ENCODE measurements at places on chromosomes 4 and X. TPM values are rescaled to one million over a fixed set of nuclear protein-coding genes. Genes with fewer than 3 reads are reported as not detected.

Gene PPP2R2C
- total RNA-seq: 5.9 TPM

Gene STK32B
- 1.5 TPM for total RNA-seq

Gene MAGEA2
- total RNA-seq: not detected

Gene SH2D1A
- total RNA-seq: not detected

Gene MAGEC1
- total RNA-seq: not detected

Gene TMEM150C
- total RNA-seq: 19.5 TPM

Gene MCF2
- total RNA-seq: 2.1 TPM

Gene NUDT11
- 13.9 TPM for total RNA-seq

Gene EOLA2
- total RNA-seq: 34.0 TPM

Gene VCX3B
- not detected for total RNA-seq

DNA sequence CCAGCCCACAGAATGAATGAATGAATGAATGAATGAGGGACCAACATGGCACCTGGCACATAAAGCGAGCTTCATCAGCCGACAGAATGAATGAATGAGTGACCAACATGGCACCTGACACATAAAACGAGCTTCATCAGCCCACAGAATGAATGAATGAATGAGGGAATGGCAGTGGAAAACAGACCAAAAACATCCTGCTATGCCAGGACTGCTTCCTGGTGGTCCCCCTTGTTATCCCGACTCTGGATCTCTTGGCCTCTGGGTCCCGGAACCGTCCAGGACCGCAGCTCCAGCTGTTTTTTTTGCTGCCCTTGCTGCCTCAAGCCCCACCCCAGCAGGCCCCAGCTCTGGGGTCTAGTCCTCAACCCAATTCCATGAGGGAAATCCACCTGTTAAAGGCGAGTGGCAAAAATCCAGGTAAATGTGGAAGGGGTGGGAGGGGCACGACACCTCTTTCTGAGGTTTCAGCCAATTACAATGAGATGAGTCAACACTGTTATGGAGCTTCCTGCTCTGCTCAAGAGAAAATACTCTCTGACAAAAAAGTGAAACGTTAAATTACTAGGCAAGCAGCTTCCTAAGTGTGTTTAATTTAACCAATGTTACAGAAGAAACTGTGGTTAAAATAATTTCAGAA lies 72.0 kb upstream of the MTNR1A start:
- DNase-seq: peak; percentile 58

- peak; percentile 45 for DNase-seq
Observed at GRCh38 chr4:150280081-150280895, 202.0 kb downstream of the DCLK2 start.

- no peak for DNase-seq
Observed at GRCh38 chr4:112214390-112215264, 17.0 kb upstream of the AP1AR start.

- DNase-seq: no peak
Observed at GRCh38 chr4:22744478-22745062, 51.8 kb downstream of the GBA3 start.

DNA sequence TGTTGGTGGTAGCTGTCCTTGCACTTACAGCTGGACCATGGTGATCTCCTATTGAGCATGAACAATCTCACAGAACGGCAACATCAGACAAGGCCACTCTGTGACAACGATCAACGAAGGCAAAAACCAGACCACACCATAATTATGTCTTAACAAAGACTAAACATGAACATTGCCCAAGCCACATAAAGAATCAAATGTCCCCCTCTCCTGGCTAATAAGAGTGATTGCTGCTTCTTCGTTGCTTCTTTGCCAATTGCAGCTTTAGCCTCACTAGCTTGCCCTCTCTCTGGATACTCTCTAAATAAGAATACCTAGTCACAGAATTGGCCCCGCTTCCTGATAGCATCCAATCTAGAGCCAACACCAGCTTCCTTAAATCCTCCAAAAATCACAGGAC lies 41.5 kb upstream of the PGRMC1 start:
- DNase-seq: no peak

- no peak for DNase-seq
Observed at GRCh38 chr4:24411806-24412205, 172.5 kb downstream of the DHX15 start.

GRCh38 chr4:145289403-145290076 lies 109.2 kb upstream of the OTUD4 start:
- DNase-seq: no peak

DNA sequence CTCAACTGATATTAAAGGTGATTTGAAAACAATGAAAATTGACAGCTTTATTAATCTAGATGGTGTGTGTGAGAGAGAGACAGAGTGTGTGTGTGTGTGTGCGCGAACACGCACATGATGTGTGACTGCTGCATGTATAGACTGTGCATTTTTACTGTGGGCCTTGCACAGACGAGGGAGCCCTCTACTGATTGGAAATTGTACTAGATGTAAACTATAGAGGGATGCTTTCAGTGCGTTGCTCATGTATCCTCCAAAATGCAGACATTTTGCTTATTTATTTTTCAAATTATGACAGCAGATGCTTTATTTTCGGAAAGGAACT lies 168.4 kb upstream of the GK2 start:
- DNase-seq: no peak

- DNase-seq: peak; percentile 87
Observed at GRCh38 chr4:3873408-3874027, 107.3 kb downstream of the ADRA2C start.

DNA sequence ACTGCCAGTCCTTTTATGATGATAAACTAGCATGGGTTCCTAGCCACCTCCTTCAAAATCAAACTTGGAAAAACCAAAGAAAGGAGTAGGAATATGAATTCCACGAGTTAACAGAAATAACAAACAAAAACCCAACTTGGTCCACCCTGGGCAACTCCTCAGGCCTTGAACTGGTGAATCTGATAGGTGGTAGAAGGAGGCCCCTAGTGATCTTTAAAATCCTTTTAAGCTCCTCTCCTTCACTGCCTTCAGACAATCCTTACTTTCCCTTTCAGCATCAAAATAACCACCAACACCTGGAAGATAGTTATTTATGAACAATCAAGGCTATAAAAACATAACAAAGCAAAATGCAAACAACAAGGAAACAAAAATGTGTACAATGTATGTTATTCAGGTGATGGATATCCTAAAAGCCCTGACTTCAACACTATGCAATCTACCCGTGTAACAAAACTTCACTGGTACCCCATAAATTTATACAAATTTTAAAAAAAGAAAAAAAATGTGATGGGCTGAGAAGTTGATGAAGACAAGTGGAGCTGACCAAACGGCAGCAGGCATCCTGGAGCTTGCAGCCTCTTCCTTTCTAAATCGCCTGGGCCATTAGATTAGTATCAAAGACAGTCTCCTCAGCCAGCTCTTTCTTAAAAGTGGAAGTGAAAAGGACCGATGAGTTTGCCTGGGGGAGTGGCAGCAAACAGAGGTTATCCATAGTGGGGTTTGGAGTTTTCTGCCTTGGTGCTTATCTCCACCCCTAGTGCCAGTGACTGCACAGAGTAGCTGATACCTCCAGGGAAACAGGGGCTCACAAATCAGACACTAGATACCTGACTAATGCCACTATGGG lies 179.6 kb downstream of the TMA16 start:
- DNase-seq: no peak

GRCh38 chrX:106906361-106906760 lies 3.2 kb upstream of the RIPPLY1 start:
- no peak for DNase-seq

DNA sequence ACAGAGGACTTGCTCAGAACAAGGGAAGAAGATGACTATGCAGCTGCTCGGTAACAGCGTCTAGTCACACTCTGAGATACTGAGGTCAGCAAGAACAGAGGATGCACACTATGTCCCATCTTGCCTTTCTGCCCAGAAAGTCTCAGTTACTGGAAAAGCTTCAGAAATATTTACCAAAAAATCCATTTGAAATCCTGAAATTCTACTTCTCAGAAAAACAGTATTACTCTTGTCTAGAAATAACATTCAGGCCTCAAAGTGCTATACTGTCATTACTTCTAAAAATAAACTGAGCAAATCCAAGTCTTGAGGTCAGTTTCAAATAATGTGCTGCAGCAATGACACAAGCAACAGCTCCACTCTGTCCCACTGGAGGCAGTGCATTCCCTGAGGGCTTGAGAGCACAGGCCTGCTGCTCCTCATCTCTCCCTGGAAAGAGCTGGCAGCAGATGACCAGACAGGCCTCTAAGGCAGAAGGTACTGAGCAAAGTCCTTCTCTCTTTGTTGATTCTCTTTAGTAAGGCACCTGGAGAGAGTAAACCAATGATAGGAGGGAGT lies 76.9 kb downstream of the CAMK2D start:
- DNase-seq: peak; percentile 70

- no peak for DNase-seq
Observed at GRCh38 chr4:25888781-25889180, 25.2 kb upstream of the SMIM20 start.

GRCh38 chr4:165744370-165744769 lies 128.7 kb upstream of the TLL1 start:
- no peak for DNase-seq

DNA sequence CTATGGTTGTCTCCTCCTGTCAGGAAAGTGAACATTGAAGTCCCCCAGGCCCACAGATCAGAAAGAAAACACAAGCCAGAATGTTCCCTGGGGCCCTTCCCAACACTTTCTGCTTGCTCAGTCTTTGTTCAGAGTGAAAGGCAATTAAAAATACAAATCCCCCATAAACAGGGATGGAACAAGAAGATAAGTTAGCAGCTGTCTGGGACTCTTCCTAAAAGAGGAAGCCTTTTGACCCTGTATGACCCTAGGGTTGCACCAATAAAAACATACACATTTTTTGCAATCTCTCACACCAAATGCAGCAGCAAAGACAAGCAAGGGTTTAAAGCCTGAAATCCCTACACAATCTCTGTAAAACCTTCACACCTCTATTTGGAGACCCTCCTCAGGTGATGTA lies 22.6 kb downstream of the IRF2 start:
- no peak for DNase-seq

DNA sequence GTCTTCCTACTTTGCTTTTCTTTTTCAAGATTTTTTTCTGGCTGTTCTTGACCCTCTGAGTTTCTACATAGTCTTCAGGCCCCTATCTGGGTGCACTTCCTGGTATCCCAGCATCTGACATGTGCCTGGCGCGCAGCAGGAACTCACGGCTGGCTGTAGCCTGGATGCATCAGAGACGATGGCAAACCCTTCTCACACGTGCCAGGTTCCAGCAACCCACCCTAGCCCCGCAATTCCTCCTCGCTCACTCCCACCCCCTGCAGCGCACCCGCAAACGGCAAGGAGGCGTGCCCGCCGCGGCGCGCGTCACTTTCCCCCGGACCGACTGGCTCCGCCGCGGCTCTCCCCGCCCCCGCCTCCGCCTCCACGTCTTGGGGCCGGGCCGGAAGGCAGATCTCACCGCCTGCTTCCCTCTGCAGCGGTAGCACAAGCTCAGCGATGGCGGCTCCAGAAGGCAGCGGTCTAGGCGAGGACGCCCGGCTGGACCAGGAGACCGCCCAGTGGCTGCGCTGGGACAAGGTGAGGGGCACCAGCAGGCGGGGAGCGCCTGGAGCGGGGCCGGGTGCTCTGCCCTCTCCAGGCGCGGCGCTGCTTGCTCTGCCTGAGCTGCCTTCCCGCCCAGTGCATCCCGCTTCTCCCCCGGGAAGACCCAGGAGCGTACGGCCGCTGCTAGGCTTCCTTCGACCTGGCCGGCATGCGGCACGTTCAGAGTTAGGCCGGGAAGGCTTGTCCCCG lies at the start of gene PGM2:
Gene PGM2 (plus strand): TSS at position 392 of the 735 bp plus-strand sequence. CDS start 47 bp downstream, at position 439.
- DNase-seq: peak; percentile 96

DNA sequence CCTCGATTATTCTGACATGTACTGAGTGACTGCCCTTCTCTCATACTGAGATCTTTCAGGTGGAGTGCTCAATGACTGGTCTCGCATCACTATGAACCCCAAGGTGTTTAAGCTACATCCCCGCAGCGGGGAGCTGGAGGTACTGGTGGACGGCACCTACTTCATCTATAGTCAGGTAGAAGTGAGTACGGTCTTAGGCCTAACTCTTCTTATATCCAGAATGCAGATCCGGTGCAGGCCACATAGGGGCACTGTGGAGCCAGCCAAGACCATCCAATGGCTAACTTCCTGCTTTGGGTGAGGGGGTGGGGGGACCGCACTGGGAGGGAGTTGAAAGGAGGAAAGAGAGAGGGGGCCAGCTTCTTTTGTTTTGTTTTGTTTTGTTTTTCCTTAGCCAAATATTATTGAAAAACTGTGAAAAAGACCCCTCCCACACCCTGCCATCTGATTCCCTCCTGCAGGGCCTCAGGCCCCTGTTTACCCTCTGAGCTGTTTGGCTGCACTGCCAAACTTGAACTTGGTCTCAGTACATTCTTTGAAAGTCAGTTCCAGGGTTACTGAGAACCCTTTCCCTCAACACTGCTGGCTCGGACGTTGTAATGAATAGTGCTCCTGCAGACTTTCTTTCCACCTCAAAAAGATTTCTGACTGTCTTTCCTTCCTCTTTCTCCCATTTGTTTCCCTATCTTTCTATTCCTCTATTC lies 16.2 kb downstream of the AWAT2 start:
- DNase-seq: peak; percentile 86

- no peak for DNase-seq
Observed at GRCh38 chrX:56853436-56853835, 124.4 kb downstream of the NBDY start.

DNA sequence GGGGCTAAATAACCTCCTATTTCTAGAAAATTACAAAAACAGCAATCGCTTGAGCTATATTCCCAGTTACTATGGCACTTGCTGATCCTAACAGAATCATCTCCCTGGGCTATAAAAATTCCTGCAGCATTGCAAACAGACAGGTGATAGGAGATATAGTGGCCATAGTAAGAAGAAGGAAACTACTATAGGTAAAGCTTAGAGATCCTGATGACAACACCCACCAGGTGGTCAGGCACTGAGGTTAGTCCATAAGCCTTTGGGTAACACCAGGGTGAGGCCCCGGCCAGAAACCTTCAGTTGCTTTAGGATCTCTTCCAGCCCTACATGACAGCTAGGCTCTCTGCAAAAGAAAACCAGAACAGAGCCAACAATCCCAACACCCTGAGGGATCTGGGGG lies 197.9 kb upstream of the PPP1R2C start:
- no peak for DNase-seq

Data from endodermal cell (in vitro differentiated cells).